ENCODE measurements at places on chromosomes 7 and 10.
A peak's percentile ranks its signal among the peaks of the same experiment; 100 is the strongest.

DNA sequence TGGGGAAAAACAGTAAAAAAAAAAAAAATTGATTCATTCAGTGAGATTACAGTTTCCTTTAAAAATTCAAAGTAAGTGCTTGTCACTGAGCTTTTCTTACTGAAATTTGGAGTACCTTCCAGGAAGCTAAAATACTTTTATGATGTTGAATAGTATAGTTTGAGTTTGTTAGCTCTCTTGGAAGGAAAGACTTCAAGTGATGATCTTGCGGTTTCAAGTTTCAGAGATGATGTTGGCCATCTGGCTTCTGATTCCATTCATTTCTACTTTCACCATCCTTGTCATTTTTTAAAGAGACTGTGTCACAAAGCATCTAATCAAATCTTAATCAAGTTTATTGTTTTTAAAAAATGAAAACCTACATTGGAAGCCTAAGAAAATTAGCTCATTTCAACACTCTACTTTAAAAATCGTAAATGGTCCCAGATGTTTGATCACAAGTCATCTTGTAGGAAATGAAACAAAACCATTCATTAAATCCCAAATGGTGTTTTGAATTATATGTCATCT, 4.9 kb upstream of the HERPUD2 start:
- no peak for DNase-seq

GRCh38 chr7:28595076-28595475, 182.8 kb downstream of the CREB5 start:
- DNase-seq: no peak

DNA sequence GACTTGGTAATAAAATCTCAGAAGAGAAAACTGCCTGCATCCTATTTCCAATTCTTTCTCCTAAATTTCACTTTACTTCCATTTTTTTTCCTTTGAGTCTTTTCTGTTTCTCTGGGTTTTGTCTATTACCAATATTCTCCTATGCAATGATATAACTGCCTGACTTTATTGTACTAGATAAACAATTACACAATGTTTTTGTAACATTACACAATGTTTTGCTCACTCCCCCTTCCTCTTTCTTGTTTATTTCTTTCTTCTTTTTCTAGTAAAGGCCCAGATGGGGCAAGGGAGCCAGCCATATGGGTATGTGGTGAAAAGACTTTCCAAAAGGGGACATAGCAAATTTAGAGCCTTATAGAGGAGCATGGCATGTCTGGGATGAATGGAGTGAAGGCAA, 278.7 kb upstream of the PHYHIPL start:
- no peak for DNase-seq

DNA sequence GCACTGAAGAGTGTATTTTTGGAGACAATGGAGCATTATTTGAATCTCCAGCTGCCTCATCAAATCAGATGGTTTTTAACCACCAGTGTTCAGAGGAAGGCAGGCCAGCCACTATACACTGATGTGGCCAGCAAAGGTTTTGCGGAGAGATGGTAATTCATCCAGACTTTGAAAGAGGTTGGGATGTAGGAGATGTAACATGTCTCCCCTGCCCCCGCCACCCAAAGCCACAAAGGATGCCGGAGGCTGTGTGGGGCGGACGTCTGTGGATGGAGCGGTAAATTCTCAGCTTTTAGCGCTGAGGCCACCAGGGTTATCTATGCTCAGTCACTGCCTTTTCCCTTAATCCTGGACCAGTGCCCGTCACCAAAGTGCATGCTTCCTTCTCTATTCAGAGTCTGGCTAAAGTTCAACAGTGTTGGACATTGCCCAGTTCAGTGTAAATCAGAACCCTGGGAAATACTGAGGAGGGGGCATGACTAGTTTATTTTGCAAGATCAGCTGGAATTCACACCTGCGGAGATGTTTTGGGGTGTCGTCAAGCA, 3.7 kb upstream of the TRIP6 start:
- no peak for DNase-seq

DNA sequence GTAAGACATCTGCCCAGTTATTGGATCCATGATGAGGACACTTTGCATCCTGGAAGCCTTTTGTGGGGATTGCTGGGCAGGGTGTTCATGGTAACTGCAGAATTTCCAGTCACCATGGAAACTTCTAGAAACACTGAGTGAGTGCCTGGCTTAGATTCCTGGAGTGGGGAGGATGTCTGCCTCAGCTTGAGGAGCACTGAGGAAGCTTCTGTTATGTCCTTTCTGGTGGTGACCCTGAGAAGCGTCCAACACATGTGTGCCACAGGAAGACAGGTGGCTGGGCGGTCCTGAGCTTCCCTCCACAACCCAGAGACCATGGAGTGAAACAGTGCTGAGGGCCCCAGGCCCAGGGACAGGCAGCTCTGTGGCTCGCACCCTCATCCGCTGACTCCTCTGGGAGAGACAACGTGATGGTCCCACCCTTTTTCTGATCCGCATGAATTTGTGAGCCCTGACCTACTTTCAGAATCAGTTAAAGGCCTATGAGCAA, 191.8 kb upstream of the CXCL12 start:
- DNase-seq: peak; percentile 92

- DNase-seq: no peak
Observed at GRCh38 chr7:71323726-71324125, 191.8 kb downstream of the GALNT17 start.

Measured in vagina (tissue), 2 donors.